ENCODE measurements at places on chromosomes 3 and 15.

DNA sequence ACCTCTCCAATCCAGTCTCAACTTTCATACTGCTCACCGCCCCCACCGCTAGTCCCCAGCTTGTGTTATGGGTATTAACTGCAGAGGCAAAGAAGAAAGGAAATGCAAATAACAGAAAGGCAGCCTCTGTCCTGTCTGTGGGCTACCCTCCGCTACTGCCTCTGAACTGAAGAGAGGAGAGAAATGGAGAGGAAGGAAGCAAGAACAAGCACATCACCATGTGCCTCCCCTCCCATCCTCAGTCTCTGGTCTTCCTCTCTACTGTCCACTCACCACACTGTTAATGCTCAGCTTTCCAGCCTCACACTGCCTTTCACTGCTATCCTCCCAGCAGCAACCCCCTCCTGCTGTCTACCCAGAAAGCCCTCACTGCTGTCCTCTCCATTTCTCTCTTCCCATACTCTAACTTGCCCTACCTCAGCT lies 139.0 kb upstream of the SLC2A2 start:
- DNase-seq, result no peak

- peak; percentile 5 for DNase-seq
Observed at GRCh38 chr3:160400702-160401150, 1.3 kb downstream of the SMC4 start.

DNA sequence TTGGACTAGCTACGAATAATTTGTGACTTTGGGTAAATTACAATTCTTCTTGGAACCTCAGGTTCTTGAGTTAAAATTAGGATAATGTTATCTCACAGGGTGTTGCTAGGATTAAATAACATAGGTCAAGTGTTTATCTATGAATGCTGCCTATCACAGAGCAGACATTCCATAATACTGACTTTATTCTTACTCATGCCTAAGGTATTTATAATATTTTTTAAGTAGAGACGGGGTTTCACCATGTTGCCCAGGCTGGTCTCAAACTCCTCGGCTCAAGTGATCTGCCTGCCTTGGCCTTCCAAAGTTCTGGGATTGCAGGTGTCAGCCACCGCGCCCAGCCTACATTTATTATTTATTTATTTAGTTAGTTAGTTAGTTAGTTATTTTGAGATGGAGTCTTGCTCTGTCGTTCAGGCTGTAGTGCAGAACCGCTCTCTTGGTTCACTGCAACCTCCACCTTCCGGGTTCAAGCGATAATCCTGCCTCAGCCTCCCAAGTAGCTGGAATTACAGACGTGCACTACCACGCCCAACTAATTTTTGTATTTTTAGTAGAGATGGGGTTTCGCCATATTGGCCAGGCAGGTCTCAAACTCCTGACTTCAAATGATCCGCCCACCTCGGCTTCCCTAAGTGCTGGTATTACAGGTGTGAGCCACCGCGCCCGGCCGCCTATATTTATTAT lies 741 bp upstream of the ZNF106 start:
- DNase-seq, result no peak

DNA sequence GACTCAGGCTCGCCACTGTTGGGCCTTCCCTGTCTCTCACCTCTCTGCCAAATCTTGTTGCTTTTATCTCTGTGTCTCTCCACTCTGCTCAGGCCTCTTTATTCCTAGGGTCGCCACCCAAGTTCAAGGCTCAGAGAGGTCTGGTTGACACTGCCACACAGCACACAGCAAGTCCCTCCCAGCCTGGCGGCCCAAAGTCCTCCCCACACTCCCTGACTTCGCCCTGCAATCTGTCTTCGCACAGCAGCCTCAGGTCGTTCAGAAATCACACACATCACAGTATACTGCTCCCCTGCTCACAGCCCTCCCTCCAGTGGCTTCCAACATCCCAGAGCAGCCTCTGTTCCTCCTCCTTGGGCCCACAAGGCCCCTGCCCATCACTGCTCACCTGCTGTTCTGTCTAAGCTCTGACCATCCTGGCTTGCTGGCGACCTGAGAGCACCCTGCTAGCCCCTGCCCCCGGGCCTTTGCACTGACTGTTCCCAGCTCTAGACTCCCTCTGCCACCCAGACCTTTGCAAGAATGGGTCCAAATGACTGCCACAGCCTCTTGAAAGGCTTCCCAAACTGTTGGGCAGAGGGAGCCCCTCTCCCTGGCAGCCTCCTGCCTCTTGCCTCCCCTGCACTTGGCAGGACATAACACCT lies 48.4 kb downstream of the MGLL start:
- no peak for DNase-seq

- DNase-seq, result no peak
Observed at GRCh38 chr3:123700791-123701722, 116.2 kb upstream of the HACD2 start.

DNA sequence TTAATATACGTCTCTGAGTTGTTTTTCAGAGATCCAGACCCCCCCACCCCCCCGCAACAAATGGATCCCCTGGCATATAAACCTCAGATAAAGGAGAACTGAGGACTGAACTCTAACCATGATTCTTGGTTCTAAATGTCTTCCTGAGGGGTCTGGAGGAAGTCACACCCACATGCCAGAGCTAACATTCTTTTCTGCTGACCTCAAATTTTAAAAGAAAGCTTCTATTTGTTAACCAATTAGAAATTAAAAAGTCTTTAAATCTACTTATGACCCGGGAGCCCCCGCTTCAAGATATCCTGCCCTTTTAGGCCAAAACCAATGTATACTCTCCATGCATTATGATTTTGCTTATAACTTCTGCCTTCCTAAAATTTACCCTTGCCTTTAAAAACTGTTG lies 188.3 kb downstream of the ECT2 start:
- no peak for DNase-seq

DNA sequence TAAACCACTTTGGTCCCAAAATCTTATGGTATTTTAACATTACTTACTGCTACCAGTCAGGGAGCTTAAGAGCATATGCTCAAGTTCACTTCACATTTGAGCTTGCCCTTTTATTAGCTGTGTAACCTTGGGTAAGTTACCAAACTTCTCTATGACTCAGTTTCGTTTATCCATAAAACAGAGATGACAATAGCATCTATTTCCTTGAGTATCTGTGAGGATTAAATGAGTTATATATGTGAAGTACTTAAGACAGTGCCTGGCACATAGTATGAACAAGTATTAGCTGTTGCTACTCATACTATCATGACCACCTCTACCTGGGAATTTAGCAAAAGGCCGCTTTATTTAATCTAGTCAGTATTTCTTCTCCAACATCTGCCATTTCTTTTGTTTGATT lies 5.9 kb downstream of the ATOSA start:
- no peak for DNase-seq

GRCh38 chr3:43366481-43366880 lies 80.1 kb downstream of the SNRK start:
- DNase-seq, result no peak

DNA sequence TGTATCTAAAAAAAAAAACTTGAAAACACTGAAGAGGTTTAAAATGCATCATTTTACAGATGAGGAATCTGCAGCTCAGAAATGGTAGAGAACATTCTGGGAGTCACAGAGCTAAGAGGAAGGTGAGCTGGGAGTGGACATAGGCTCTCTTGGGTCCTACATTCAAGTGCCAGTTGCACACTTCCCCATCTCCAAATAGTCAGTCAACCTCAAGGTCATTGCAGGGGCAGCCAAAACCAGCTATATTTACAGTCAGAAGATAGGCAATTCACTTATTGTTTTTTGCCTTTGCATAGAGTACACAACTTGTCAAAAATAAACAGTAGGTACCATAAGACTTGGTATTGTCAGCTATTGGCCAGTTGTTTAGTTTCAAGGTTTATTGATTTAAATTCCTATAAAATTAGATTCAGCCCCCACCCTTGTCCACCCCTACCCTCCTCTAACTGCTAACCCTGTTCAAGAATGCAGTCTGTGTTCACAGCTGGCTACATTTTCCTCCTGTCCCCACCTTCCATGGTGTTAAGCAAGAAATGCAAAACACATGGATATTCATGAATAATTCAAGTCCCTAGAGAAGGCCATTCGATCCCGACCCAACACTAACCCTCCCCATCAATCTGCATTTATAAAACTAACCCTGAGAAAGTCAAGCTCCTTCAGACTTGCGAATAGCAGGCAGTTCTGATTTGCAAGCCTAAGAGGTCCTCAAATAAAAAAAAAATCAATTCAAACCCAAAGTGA lies 567.0 kb upstream of the MCTP2 start:
- DNase-seq, result no peak

- no peak for DNase-seq
Observed at GRCh38 chr3:115255197-115255585, 108.1 kb upstream of the ZBTB20 start.

GRCh38 chr15:53197426-53197839 lies 407.3 kb upstream of the ONECUT1 start:
- no peak for DNase-seq

GRCh38 chr3:140902791-140903190 lies 38.8 kb upstream of the SLC25A36 start:
- DNase-seq, result no peak

DNA sequence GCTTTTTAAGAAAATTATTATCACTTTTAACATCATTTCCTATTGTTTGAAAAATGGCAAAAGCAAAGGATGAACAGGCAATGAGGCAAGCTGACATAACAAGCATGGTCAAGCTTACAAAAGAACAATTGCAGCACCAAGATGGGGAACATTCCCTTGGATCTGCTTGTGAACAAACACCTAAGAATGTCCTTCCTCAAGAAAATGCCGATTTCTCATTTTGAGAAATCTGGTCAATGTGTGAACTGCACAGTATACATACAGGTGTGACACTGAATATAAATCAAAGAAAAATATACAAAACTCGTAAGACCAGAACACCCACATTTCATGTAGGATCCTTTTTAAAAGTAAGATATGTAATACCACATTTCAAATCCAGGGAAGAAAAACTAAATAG lies 58.9 kb downstream of the LRRFIP2 start:
- no peak for DNase-seq

DNA sequence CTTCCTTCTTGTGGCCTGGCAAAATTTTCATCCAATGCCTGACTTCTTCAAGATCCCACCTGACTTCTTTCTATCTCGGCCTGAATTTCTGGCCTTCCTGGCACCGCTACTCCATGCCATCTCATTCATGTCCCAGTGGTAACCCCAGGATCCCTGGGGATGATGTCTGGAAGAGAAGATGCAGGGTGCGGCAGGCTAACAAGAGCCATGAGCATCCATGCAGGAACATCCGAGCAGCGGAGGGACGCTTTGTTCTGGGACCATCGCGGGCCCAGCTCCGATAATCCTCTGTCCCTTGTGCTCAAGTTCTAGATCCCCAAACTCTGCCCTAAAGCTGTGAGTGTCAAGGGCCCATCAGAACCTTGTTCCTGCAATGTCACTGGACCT lies 10.9 kb downstream of the MYL3 start:
- no peak for DNase-seq

- no peak for DNase-seq
Observed at GRCh38 chr15:87135109-87135508, 1055.4 kb downstream of the AGBL1 start.

GRCh38 chr3:168002786-168003368 lies 92.8 kb downstream of the GOLIM4 start:
- DNase-seq, result no peak

- DNase-seq, result no peak
Observed at GRCh38 chr3:161415506-161416231, 44.4 kb upstream of the SPTSSB start.

GRCh38 chr3:4949659-4950058 lies 29.6 kb upstream of the BHLHE40 start:
- DNase-seq, result no peak

- no peak for DNase-seq
Observed at GRCh38 chr15:43941555-43941954, 114.8 kb downstream of the WDR76 start.

DNA sequence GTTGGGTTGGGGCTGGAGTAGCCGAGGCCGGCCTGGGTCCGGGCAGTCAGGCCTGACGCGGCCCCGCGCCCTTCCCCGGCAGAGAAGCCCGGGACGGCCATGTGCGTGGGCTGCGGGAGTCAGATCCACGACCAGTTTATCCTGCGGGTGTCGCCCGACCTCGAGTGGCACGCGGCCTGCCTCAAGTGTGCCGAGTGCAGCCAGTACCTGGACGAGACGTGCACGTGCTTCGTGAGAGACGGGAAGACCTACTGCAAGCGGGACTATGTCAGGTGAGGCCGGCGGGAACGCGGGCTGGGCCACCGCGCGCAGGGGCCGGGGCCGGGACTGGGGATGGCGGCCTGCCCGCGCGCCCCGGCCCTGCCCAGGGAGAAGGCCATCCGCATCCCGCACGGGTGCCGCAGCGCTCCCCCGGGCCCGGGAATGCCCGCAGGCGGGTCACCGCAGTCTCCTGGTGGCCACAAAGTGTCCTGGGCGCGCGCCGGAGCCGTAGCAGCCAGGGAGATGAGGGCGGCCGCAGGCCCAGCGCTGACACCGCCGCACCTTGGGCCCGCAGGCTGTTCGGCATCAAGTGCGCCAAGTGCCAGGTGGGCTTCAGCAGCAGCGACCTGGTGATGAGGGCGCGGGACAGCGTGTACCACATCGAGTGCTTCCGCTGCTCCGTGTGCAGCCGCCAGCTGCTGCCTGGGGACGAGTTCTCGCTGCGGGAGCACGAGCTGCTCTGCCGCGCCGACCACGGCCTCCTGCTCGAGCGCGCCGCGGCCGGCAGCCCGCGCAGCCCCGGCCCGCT lies 1.3 kb downstream of the ISL2 start:
- DNase-seq, result no peak

DNA sequence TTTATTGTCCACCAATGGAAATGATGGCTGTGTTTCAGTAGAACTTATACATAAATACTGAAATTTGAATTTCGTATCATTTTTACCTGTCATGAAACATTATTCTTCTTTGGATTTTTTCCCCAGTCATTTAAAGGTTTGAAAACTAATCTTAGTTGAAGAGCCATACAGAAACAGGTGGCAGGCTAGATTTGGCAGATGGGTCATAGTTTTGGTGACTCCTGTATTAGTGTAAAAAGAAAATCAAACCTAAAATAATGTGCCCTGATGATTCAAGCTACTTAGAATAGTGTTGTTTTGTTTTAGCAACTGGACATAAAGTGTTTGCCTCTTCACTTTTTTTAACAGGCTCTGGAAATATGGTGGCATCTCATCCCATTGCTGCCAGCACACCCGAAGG lies 68.9 kb downstream of the SIDT1 start:
- no peak for DNase-seq

DNA sequence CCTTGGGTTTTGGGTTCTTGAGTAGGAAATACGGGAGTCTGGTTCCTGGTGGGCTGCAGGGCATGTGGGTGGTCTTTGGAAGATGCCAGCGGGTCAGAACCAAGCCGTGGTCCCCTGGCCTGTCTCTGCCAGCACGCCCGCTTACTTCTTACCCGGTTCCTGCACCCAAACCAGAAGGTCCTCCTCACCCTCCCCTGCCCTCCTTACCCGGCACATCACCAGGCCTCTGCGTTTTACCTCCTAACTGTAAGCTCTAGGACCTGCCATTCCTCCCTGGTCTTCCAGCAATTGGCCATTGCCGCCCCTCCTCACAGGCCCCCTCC lies 184.0 kb downstream of the FEZF2 start:
- DNase-seq, result no peak

- no peak for DNase-seq
Observed at GRCh38 chr3:31661993-31662670, 129.4 kb downstream of the STT3B start.

- no peak for DNase-seq
Observed at GRCh38 chr3:54038391-54038790, 84.0 kb upstream of the CACNA2D3 start.

- no peak for DNase-seq
Observed at GRCh38 chr3:169668957-169669741, 5.6 kb upstream of the MECOM start.

GRCh38 chr3:37819591-37819990 lies 42.1 kb upstream of the CTDSPL start:
- no peak for DNase-seq
